ENCODE measurements at places on chromosomes 11 and 22. TPM values are rescaled to one million over a fixed set of nuclear protein-coding genes. Genes with fewer than 3 reads are reported as not detected.

Gene SYCE3
- not detected for total RNA-seq

DNA sequence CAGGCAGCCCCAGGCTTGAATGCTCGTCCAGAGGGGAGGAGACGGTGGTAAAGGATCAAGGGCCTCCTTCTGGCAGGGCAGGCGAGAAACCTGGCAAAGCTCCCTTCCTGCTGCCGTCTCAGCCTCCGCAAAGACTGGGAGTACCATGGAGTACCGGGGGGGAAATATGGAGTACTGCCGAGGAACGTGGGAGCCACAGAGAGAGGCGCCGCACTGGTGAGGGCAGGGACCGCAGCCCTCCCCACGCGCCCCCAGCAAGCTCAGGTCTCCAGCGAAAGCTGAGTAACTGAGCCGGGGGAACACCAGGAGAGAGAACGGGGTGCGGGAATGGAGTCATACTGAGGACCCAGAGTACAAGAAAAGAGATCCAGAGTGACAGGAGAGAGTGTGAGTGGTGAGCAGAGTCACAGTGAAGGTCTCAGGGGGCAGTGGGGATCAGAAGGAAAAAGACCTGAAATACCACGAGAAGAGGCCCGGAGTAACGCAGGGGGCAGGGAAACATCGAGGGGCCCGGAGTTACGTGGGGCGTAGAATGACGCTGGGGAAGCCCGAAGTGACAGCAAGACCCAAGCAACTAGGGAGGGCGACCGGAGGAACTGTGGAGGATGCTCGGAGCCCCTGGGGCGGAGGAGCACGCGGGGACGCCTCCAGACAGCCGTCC, 740 bp downstream of the EML3 start:
- no peak for DNase-seq

- no peak for DNase-seq
Measured at GRCh38 chr11:8204025-8204424, 35.2 kb upstream of the RIC3 start.

DNA sequence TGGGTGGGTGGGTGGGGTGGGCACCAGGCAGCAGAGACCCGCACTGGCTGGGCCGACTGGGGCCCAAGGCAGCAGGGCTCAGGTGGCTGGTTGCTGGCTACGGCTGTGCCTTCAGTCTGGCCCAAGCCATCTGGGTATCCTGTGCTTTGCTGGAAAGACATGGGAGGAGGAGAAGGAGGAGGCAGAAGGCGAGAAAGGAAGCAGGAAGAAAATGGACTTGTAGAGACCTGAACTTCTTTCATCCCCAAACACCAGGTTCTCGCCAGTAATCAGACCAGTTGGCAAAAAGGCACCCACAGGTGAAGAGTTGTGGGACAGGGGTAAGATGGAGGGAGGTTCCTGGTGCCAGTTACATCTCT, 78.8 kb downstream of the IGLL1 start:
- DNase-seq, result no peak

Gene JAML
- 0.35 TPM for total RNA-seq

DNA sequence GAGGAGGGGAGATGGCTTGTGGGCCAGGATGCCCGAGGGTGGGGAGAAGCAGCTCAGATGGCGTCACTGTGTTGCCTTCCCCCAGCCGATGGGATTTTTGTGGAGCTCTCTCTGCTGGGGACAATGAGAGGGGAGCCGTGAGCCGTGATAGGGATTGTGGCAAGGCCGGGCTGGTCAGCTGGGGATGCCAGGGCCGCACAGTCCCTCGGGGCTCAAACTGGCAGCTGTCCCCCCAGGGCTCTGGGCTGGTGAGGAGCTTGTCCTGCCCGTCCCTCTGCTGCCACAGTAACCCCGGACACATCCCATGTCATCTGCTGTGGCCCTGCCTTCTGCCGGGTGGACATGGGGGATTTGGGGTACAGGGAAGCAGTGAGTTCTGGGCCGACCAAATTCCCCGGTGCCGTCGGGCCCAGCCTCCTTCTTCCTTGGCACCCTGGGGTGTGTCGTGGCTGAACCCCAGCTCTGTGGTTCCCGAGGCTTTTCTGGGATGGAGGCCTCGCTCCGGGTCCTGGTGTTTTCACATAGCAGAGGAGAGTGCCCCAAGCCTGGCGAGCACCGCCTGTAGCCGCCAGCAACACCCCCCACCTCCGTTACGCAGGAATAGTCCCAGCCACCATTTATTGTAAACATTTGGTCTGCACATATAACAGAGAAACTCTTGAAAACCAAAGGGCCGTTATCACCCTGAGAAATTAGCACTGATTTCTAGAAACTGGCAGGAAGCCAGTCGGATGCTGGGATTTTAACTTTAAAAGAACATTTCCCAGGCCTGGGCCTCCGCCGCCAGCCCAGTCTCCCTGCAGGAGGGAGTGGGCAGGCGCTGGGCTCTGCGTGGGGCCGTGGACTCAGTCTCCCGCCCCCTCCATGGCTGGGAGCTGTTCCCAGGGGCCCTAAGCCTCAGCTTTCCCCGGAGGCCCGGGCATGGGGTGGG, 9.9 kb downstream of the BRSK2 start:
- no peak for DNase-seq

DNA sequence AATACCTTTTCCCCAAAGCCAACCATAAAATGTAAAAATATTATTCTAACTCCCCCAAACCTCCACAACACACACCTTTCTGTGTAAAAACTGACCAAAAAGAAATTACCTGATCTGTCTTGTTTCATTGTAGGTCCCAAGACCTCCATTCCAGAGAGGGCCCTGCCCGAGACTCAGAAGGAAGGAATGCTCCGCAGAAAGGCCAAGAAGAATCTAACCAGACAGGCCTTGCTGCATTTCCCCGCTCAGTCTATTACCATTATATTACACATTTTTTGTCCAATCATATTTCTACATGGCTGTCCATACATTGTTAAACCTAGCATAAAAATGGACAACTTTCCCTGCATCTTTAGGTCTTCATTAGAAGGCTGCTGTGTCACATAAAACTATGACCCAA, 237.5 kb upstream of the UBASH3B start:
- DNase-seq, result no peak

GRCh38 chr22:43883012-43883661, 8.7 kb downstream of the PNPLA5 start:
- peak; percentile 20 for DNase-seq

DNA sequence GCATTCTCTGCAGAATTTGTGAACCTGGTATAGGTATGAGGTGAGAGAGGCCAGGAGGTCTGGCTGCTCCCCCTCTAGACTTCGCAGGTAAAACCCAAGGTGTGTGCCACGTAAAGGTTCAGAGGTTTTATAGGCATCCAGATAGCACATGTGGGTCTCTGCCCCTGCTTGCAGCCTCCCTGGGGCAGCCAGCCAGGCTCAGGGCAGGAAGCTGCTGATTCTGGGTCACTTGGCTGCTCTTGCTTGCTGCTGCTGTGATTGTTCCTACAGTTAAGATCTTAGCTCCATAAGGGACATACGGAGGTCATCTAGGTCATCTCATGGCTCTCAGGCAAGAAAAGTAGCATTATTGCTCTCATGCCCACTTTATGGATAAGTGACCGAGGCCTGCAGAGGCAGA, 30.2 kb downstream of the ZBTB16 start:
- no peak for DNase-seq

GRCh38 chr11:17008099-17008498, 6.1 kb downstream of the PLEKHA7 start:
- DNase-seq, result no peak

- DNase-seq, result no peak
Measured at GRCh38 chr22:29301716-29302401, 4.6 kb upstream of the GAS2L1 start.

DNA sequence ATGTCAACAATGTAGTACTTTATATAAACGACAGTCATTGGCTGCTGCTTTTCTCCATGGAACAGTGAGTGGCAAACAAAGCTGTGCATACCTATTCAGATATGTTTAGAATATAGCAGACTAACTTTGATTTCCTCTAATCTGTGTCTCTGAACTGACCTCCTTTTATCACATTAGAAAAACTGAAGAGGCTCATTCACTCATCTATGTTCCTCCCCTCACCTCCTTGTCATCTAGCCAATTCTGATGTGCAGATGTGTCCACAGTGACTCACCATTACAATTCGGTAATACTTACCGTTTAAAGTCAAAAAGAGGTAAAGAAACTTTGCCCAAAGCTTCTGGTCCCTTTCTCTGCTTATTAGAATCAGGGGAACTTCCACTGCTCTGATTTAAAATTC, 51.5 kb upstream of the RPS13 start:
- no peak for DNase-seq

Gene KDM4D
- 0.73 TPM for total RNA-seq

GRCh38 chr11:88203604-88204003, 28.4 kb upstream of the RAB38 start:
- DNase-seq, result no peak

DNA sequence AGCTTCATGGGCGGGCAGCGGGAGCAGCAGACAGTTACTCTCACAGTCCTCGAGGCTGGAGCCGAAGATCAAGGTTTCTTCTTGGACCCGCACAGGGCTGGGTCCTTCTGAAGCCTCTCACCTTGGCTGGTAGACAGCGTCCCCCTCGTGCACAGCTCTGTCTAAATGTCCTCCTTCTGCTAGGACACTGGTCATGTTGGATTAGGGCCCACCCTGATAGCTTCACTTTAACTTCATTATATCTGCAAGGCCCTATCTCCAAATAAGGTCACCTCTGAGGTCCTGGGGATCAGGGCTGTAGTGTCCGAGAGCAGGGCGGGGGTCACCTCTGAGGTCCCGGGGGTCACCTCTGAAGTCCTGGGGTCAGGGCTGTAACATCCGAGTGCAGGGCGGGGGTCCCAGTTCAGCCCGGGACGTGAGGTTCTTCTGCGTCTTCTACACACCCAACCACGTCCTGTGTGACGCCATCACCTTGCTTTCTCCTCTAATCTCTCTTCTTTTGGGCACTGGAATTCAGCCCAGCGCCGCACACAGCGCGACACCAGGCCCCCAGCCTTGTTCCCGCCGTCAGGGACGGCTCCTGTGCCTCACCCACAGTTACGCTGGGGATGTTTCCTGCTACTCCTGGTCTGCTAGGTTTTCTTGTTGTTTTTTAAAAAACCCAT, 34.1 kb upstream of the TOLLIP start:
- no peak for DNase-seq

GRCh38 chr11:17012712-17013547, 1.3 kb downstream of the PLEKHA7 start:
- DNase-seq, result no peak

- no peak for DNase-seq
Measured at GRCh38 chr22:39773976-39774539, 119.5 kb downstream of the ENTHD1 start.

DNA sequence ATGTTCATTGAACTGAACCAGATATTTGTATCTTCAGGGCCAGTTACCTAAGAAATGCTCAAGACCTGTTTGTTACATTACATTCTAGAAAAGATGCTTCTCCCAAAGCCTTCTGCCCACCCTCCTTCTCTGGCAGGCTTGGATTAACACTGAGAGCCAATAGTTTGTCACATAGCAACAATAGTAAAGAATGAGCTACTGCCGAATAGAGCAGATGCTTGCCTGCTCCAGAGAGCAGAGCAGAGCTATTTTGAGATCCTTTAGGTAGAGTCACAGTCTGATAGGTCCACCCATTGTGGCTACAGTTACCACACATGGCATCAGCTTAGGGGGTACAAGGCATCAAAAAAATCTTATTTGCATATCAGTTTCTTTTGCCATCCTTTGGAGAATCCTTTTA, 13.5 kb upstream of the EP300 start:
- no peak for DNase-seq

- DNase-seq, result no peak
Measured at GRCh38 chr22:47564651-47565434, 802.4 kb downstream of the TBC1D22A start.

- no peak for DNase-seq
Measured at GRCh38 chr11:126567419-126567818, 211.9 kb downstream of the ST3GAL4 start.

Gene TEX12
- not detected for total RNA-seq

Gene LIF
- 0.63 TPM for total RNA-seq

DNA sequence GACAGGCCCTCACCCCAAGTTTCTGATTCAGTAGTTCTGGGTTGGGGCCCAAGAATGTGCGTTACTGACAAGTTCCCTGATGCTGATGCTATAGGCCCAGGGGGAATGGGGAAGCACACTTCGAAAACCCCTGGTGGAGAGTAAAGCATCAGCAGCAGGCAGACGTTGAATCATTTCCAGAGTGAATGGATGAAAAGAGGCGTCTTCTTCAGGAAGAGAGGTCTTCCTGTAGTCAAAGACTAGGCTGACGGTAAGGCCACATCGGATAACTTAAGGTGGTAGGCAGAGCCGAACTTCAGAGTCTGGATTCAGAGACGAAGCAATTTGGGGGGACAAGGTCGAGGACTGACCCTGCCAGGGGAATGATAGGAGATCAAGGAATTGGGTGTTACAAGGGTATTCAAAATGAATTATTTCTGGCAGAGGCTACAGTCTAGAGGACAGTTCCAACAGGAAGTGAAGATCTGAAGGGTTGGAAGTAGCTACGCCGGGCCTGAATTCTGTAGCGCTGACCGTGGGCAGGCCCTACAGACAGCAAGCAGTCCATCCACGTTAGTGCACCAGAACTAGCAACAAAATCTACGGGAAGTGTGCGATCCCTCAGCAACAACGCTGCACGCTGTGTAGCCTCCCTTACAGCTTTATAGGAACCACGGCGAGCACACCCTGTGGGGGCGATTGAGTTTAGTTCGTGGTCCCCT, 862 bp upstream of the CENATAC start:
- DNase-seq, result no peak

DNA sequence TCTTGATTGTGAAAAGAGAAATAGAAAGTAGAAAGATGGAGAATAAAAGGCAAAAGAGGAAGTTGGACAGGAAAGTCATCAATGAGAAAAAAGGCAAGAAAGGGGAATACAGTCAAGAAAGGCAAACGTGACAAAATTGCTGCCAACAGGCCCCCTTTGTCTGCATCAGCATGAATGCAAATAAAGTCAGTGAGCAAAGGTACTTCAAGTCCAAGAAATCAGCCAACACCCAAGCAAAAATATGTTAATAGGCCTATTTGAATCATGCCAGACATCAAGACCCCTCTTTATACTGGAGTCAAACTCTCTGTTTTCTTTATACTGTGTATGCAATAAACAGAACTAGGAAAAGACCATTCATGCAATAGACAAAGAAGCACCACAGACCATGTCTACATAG, 34.3 kb downstream of the GUCY1A2 start:
- DNase-seq, result no peak

Gene SAA4
- not detected for total RNA-seq

DNA sequence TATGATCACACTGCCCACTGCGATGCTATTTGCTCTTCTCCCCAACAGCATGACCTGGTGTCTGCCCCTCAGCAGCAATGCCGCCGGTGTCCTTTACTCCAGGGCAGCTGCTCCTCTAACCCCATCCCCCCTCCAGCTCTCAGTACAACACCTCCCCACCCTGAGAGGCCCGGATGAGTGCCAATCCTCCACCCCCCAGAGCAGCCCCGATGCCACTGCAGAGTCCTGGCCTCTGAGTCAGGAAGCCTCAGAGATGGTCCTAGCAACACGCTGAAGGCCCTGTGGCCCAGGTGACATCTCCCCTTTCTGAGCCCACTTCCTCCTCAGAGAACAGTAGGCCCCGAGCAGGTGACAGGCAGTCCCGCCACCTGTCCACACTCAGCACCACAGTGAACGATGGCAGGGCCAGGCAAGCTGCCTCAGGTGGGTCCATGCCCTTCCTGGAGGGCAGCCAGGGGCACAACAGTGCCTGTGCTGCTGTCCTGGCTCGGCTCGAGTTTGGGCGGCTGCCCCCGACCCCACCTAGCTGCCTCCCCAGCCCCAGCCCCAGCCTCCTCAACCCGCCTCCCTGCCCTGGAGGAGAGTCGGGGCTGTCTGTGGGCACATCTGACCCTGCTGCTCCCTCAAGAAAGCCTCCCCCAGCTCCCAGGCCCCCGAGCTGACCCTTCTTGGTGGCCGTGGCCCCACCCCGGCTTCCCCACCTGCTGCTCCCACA, 3.9 kb upstream of the NDUFS8 start:
- no peak for DNase-seq

GRCh38 chr11:69066122-69067112, 17.7 kb downstream of the TPCN2 start:
- no peak for DNase-seq

Measured in pulmonary artery endothelial cell (primary cell).